ENCODE measurements at places on chromosomes 2 and 18. TPM values are rescaled to one million over a fixed set of nuclear protein-coding genes. Genes with fewer than 3 reads are reported as not detected.

Gene FOXI3
- total RNA-seq: not detected

Gene ALK
- not detected for total RNA-seq

Gene RNF181
- total RNA-seq: 140 TPM

Gene GAREM1
- total RNA-seq: not detected

Gene PTH2R
- not detected for total RNA-seq

Gene LANCL1
- total RNA-seq: 43.3 TPM

Gene TRIM43
- not detected for total RNA-seq

DNA sequence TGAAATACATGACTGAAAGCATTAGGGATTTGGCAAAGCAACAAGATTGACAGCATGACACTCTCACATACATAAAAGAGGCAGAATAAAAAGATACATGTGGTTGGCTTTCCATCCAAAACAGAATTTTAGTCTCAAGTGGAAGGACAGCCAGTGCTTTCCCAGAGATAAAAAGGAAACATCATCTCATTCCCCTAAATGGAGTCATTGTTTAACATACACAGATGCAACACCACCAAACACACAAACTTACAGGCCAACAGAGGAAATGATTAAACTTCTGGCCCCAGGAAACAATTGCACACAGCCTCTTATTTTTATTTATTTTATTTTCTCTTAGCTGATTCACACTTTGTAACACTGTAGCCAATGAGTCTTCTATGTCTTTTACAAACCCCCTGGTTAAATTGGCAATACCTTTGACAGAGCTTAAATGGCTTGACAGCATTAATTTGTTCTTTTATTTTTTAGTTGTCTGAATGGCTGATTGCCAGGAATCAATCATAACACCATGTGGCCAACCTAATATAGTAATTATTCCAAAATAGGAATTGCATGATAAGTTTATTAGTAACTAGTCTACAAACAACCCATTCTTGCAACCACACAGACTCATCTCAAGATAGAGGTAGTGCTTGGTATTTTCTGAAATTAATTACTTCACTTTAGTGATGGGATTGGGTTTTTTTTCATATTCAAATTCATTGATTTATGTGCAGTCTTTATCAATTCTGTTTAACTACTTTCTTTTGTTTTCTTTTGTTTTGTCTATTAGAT lies 190.5 kb downstream of the RND3 start:
- H3K27me3 ChIP-seq: no peaks in the 10 kb centered on the region
- no peaks in the 10 kb centered on the region for H3K4me1 ChIP-seq
- no peaks in the 10 kb centered on the region for H3K36me3 ChIP-seq

DNA sequence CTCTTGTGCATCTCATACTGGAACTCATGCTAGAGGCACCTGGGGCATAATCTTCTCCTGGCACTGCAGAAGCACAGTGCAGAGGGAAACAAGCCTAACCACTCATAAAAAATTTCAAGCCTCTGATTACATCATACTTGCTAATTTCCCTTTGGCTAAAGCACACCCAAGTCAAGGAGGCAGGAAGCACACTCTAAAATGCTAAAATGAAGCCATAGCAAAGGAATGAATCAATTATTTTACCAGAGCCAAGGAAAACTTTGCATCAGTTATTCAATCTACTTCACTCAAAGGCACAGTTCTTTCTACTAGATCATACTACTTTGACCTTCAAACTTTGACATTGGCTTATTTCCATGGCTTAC lies 79.6 kb upstream of the SPOPL start:
- H3K4me1 ChIP-seq: no peaks in the 10 kb centered on the region
- H3K27me3 ChIP-seq: no peaks in the 10 kb centered on the region
- H3K27ac ChIP-seq: no peak overlapping the region
- no peak overlapping the region for H3K4me3 ChIP-seq

- no peaks in the 10 kb centered on the region for H3K4me1 ChIP-seq
- H3K27me3 ChIP-seq: no peaks in the 10 kb centered on the region
- DNase-seq: no peak
- H3K4me3 ChIP-seq: no peak overlapping the region
Observed at GRCh38 chr2:199055336-199055735, 402.4 kb downstream of the SATB2 start.

DNA sequence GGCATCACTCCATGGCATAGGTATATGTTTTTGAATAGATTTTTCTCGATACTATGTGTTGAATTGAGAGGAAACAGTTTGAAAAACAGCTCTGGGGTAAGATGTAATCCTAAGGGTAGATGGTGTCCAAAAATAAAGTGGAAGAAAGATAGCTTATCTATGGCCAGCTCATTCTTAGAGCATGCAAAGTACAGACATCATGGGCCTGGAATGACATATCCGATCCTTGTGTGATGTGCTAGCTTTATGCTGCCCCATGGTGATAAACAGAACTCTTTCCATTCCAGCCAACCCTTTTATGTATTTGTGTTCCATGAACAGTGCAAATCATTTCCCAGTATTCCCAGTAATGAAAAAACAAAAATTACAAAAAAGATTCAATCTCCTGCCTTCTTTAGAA lies 390.2 kb upstream of the NXPH2 start:
- no peaks in the 10 kb centered on the region for H3K36me3 ChIP-seq
- no peaks in the 10 kb centered on the region for H3K27me3 ChIP-seq
- H3K4me3 ChIP-seq: no peak overlapping the region
- H3K27ac ChIP-seq: no peak overlapping the region

DNA sequence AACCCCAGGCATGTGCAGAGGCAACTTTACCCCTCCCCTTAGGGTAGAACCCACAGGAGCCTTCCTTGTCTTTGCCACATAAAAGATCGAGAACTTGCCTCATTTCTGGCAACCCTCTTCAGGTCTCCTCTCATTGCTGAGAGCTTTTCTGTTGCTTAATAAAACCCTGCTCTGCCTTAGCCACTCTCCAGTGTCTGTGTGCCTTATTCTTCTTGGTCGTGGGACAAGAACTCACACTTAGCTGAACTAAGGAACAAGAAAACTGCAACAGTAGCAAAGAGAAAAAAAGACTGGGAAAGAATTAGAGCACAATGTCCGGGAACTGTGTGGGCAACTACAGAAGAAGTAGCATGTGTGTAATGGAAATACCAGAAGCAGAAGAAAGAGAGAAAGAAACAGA lies 56.2 kb upstream of the SMIM21 start:
- no peak overlapping the region for H3K4me3 ChIP-seq
- H3K27me3 ChIP-seq: peaks cover 21% of the 10 kb centered on the region

DNA sequence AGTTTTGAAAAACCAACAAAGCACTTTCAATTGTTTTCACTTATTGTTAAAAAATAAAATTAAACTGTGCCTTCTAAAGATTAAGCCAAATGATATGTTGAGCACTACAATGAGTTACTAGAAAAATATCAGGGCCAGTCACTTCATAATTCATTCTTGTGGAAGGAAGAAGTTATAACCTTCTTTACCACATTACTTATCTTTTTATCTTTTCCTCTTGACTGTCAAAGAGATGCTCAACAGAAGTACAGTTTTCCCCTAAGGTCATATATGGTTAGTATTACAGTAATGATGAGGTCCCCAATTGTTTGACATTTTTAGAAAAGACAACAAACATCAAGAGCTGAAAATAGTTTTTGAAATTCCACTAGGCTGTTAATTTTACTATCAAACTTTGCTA lies 9.4 kb downstream of the PELI1 start:
- peak overlapping the region; percentile 11 for H3K4me3 ChIP-seq
- H3K36me3 ChIP-seq: peaks cover 33% of the 10 kb centered on the region
- no peak for DNase-seq
- H3K27me3 ChIP-seq: no peaks in the 10 kb centered on the region
- peaks cover 89% of the 10 kb centered on the region for H3K4me1 ChIP-seq

- H3K4me1 ChIP-seq: no peaks in the 10 kb centered on the region
- H3K4me3 ChIP-seq: no peak overlapping the region
- no peak overlapping the region for H3K27ac ChIP-seq
- no peaks in the 10 kb centered on the region for H3K27me3 ChIP-seq
- H3K36me3 ChIP-seq: no peaks in the 10 kb centered on the region
Observed at GRCh38 chr2:139529080-139529479, 748.9 kb upstream of the NXPH2 start.

DNA sequence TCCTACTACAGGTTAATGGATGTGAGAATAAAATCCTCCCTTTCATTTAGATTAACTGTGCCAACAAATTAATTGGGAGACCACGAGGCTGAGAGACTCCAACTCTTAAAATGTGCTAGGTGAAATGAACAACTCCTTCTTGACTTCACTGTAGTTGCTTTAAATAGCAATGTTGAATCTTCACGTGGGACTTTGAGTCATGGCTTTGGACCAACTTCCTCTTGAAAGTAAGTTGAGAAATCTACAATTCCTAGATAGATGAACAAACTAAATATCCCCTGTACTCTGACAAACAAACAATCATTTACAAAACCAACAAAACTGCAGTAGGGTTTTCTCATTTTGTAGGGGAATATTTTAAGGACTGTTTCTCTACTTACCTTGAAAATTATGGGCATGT lies 291.9 kb upstream of the SPRED2 start:
- no peaks in the 10 kb centered on the region for H3K36me3 ChIP-seq
- H3K27ac ChIP-seq: no peak overlapping the region
- no peaks in the 10 kb centered on the region for H3K4me1 ChIP-seq
- DNase-seq: no peak
- no peak overlapping the region for H3K4me3 ChIP-seq

- peaks cover 2% of the 10 kb centered on the region for H3K27me3 ChIP-seq
- no peak overlapping the region for H3K27ac ChIP-seq
- no peaks in the 10 kb centered on the region for H3K4me1 ChIP-seq
- H3K4me3 ChIP-seq: no peak overlapping the region
Observed at GRCh38 chr18:35426786-35427185, 49.6 kb upstream of the ZNF396 start.

DNA sequence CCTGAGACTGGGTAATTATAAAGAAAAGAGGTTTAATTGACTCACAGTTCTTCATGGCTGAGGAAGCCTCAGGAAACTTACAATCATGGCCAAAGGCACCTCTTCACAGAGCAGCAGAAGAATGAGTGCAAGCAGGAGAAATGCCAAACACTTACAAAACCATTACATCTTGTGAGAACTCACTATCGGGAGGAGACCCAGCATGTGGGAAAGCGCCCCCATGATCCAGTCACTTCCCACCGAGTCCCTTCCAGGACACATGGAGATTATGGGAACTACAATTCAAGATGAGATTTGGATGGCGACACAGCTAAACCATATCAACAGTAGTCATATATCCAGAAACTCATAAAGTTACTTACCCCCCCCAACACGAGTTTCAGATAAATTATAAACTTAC lies 28.6 kb downstream of the TLK1 start:
- DNase-seq: no peak
- H3K4me1 ChIP-seq: peaks cover 60% of the 10 kb centered on the region
- no peak overlapping the region for H3K4me3 ChIP-seq
- no peak overlapping the region for H3K27ac ChIP-seq

GRCh38 chr18:50560681-50561629 lies 1.1 kb downstream of the MAPK4 start:
- H3K27me3 ChIP-seq: peaks cover 59% of the 10 kb centered on the region
- H3K27ac ChIP-seq: no peak overlapping the region
- H3K36me3 ChIP-seq: no peaks in the 10 kb centered on the region
- peak; percentile 17 for DNase-seq

DNA sequence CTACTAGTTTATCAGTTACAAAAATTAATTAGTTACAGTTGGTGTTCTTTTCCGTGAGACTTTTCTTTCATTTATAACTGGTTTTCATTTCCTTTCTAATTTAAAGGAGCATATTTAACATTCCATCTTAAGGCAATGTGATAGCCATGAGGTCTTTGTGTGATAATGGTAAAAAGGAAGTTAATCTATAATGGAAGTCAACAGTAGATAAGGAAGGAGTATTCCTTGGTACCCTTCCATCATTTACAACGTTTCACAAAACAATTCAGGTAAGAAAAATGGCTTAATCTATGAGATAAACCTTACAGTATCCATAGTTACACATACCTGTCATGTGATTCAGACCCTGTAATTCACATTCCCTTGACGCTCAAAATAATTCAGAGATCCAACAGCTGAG lies 525.4 kb upstream of the VWC2L start:
- H3K27ac ChIP-seq: no peak overlapping the region
- no peaks in the 10 kb centered on the region for H3K27me3 ChIP-seq
- H3K4me1 ChIP-seq: no peaks in the 10 kb centered on the region
- no peaks in the 10 kb centered on the region for H3K36me3 ChIP-seq
- no peak overlapping the region for H3K4me3 ChIP-seq
- no peak for DNase-seq

DNA sequence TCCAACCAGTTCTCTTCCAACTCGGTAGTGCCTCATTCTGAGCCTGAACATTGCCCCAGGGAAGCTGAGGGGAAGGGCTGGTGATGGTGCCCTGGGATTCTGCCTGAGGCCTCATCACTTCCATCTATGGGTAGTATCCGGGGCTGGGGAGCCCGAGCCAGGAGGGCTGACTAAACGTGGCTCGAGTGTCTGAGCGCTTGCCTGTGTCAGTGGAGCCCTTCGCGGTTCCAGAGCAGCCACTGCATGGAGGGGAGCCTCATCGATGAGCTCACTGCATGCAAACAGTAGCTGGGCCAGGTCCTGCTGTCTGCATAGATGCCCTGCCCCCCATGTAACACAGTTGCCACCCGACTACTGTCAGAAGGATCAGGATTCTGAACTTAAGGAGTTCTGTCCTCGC lies 129.3 kb downstream of the GLI2 start:
- no peaks in the 10 kb centered on the region for H3K4me1 ChIP-seq
- H3K27ac ChIP-seq: no peak overlapping the region
- H3K27me3 ChIP-seq: peaks cover 19% of the 10 kb centered on the region
- no peak overlapping the region for H3K4me3 ChIP-seq
- DNase-seq: no peak
- no peaks in the 10 kb centered on the region for H3K36me3 ChIP-seq

- no peak for DNase-seq
- H3K36me3 ChIP-seq: no peaks in the 10 kb centered on the region
Observed at GRCh38 chr2:156279446-156280150, 52.9 kb downstream of the NR4A2 start.

- no peaks in the 10 kb centered on the region for H3K36me3 ChIP-seq
- no peak overlapping the region for H3K27ac ChIP-seq
- H3K4me1 ChIP-seq: no peaks in the 10 kb centered on the region
- no peak overlapping the region for H3K4me3 ChIP-seq
- peaks cover 4% of the 10 kb centered on the region for H3K27me3 ChIP-seq
Observed at GRCh38 chr2:170783549-170783948, 13.4 kb downstream of the ERICH2 start.

GRCh38 chr2:215590010-215590745 lies 154.3 kb upstream of the FN1 start:
- H3K36me3 ChIP-seq: no peaks in the 10 kb centered on the region
- H3K27me3 ChIP-seq: no peaks in the 10 kb centered on the region
- H3K27ac ChIP-seq: no peak overlapping the region
- no peak for DNase-seq

- no peaks in the 10 kb centered on the region for H3K4me1 ChIP-seq
- peaks cover 4% of the 10 kb centered on the region for H3K27me3 ChIP-seq
- no peak overlapping the region for H3K27ac ChIP-seq
- H3K4me3 ChIP-seq: no peak overlapping the region
- H3K36me3 ChIP-seq: no peaks in the 10 kb centered on the region
Observed at GRCh38 chr2:105446501-105446900, 47.6 kb upstream of the FHL2 start.

- no peak overlapping the region for H3K4me3 ChIP-seq
- H3K27ac ChIP-seq: no peak overlapping the region
- peaks cover 36% of the 10 kb centered on the region for H3K27me3 ChIP-seq
- peak; percentile 33 for DNase-seq
- peaks cover 23% of the 10 kb centered on the region for H3K4me1 ChIP-seq
Observed at GRCh38 chr2:72142570-72143440, 4.9 kb downstream of the CYP26B1 start.

GRCh38 chr2:238376884-238377391 lies 49.8 kb upstream of the ASB1 start:
- H3K4me1 ChIP-seq: peaks cover 26% of the 10 kb centered on the region
- peak; percentile 21 for DNase-seq
- no peaks in the 10 kb centered on the region for H3K27me3 ChIP-seq
- H3K4me3 ChIP-seq: no peak overlapping the region
- H3K36me3 ChIP-seq: peaks cover 8% of the 10 kb centered on the region
